ENCODE measurements at places on chromosomes 7 and 10.

DNA sequence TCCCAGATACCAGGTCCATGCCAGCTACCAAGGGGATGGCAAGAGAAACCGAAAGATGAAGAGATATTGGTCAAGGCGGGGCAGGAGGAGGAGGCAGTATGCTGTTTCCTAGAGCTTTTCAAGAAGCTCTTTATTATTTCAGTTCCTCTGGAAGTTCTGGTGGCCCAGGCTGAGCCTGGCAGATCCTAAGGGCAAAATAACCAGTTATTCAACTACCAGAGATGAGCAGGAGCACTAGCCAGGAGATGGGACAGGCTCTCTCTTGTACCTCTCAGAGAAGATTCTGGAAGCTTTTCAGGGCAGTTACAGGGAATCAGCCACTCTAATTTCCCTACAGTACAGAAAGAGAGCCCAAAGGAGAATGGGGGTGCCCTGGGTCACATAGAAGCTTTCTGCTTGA, 5.3 kb downstream of the DNAJB12 start:
- DNase-seq: no peak

- DNase-seq: no peak
Observed at GRCh38 chr7:3210531-3210930, 90.5 kb upstream of the SDK1 start.

DNA sequence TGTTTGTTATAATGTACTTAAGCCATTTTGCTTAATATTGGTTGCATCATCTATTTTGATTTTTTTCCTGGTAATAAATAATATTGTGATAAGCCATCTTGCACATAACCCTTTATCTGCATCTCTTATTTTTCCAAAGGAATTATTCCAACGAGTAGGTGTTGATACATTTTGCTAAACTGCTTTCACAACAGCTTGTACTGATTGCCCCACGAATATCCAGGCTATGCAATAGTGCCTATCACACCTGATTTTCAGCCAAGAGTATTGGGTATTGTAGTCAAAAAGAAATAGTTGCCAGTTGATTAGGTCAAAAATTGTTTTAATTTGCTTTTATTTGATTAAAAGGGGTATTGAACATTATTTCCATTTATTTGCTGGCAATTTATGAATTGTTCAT, 20.7 kb downstream of the CREB5 start:
- no peak for DNase-seq

DNA sequence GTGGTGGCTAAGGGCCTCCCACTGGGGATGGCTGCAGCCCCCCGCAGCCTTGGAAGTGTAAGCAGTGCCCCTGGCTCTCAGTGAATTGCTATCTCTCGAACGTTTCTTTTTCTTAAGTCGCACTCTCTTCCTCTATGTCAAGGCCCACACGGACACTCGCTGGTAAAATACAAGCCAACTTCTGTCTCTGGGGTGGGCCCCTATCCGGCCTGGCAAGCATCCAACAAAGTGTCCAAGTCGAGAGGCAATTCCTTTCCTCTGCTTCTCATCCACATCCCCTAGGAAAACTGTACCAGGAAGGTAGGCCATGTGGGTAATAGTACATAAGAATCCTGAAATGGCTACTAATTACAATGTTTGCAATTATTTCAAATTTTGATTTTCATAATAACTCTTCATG, 194.9 kb upstream of the MGMT start:
- no peak for DNase-seq

- DNase-seq: no peak
Observed at GRCh38 chr7:21568762-21569161, 25.9 kb downstream of the DNAH11 start.

Measured in NCI-H446 (cell line).